Stimulated activated CD4-positive, alpha-beta T cell treated with anti-CD3 and anti-CD28 coated beads, Interleukin-2, amount 100 ng/mL, for 24 hours (primary cell): ENCODE measurements at places on chromosomes 5 and 9.

- no peak for DNase-seq
Observed at GRCh38 chr5:122095158-122095557, 17.1 kb upstream of the LOX start.

- no peak for DNase-seq
Observed at GRCh38 chr5:172717481-172718195, 53.4 kb downstream of the DUSP1 start.

DNA sequence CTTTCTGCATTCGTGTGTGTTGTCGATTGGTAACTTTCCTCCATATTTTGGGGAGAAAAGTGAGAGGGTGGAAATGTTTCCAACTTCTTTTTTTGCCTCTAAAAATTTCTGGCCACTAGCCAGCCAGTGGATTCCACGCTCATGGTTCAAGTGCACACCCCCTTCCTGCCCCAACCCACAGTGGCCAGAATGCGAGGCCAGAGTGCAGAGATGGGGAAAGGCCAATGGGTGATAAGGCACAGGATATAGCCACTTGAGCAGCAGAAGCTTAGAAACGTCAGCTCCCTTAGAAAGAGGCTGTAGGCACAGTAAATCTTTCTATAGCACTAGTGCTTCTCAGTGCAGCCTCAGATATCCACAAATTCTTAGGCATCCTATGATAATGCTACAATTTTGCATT is 75.8 kb upstream of the ADRB2 start:
- DNase-seq: no peak

- no peak for DNase-seq
Observed at GRCh38 chr5:149913436-149914419, 30.9 kb downstream of the PDE6A start.

DNA sequence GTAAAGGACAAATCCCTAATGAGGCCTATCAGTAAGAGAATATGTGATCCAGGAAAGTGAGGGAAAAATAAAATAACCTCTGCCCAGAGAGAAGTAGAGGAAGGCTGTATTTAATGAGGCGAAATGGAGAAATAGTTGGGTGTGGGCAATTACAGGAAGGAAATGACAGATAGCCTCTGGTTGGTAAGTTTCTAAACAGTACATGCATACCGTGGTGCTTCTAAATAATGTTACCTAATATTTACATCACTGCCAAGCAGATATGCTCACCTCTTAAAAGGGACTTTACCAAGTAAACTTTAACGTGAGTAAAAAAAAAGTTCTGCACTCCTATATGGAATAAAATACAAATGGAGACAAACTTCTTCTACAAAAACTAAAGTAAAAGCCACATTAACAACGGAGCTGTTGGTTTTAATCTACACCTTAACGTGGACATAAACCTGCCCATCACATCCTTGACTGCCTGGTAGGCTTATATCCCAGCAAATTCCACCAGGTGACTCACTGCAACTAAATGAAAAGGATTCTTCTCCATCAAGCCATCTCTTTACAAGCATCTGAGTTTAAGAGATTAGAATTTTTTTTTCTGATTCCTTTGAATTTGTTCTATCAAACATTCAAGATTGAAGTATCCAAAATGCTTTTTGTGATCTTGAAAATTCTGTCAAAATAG is 12.4 kb downstream of the NFIL3 start:
- no peak for DNase-seq
